ENCODE measurements at places on chromosomes 1 and 21.

DNA sequence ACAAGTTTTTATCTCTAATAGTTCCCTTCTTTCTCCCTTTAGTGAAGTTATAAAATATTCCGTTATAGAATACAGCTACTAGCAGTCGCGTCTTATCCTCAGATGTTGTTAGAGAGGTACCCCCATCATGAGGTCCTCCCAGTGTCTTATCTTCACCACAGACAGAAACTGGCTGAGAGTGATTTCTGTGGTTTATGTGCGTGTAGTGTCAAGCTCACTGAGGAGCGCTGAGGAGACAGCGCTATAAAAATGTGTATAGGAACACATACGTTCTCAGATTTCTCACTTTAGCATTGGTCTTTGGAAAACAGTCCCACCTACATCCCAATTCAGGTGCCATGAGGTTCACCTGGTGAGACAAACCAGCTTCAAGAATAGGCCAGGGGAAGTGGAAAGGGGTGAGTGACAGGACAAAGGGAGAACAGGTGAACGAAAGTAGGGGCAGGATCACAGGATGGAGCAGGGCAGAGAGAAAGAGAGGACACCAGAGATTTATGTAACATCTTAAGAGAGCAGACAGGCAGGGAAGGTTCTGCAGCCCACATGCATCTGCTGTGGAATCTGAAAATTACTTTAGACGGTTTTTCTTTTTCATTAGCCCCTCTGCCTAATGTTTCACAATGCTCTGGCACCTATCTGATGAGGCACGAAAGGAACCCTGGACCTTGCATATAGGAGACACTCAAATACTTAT, 2.7 kb upstream of the PLEKHO1 start:
- no peak for DNase-seq

GRCh38 chr1:112006416-112007025, 17.1 kb upstream of the KCND3 start:
- DNase-seq, result no peak

GRCh38 chr21:24255591-24255990, 1351.7 kb downstream of the MRPL39 start:
- DNase-seq, result no peak

DNA sequence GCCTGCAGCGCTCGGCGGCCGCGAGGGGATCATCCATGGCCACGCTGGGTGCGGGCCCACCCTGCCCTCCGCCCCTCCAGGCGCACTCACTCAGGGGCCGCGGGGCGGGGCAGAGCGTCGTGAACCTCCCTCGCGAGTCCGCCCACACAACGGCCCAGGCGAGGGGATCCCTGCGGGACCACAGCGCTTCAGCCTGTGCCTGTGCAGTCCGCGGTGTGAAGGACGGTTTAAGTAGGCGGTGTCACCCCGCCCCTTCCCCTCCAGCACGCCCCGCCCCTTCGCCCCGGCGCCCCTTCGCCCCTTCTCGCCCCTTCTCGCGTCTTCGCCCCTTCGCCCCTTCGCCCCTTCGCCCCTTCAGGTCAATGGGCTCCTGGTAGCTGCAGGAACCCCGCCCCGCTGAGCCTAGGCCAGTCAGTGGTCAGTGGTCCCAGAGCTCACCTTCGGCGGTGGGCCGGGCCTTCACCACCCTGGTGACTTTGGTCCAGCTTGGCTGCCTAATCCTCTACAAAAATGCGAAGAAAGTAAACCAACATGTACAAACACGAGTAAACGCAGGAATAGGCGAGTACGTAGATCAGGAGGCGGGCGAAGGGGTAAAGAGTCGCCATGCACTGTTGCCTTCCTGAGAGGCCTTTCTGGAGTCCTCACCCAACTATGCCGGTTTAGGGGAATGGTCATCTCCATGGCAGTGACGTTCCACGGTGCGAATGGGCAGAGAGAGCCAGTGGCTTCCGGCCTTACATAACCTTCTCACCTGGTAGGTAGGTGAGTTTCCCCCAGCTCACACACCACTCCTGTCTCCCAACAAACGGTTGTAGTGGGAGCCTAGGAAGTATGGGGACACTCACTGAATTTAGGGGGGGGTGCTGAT, 19.6 kb upstream of the DMRTB1 start:
- DNase-seq, result no peak

DNA sequence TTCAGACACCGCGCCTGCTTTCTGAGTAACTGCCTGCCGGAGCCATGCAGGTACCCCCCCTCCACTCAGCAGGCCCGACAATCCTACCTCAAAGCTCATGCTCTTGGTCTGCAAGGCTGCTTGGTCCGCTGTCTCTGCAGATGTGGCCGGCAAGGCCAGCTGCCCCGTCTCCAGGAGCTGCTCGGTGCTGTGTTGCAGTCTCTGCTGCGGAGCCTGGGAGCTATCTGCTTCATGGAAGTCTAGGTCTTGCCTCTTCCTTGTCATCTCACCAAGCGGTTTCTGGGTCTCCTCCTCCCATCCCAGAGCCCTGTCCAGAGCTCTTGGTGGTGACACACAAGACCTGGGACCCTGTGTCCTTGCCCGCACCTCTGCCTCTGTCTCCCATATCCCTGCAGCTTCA, 24.0 kb upstream of the GNPAT start:
- no peak for DNase-seq

GRCh38 chr21:29606613-29607012, 307.9 kb downstream of the BACH1 start:
- no peak for DNase-seq

DNA sequence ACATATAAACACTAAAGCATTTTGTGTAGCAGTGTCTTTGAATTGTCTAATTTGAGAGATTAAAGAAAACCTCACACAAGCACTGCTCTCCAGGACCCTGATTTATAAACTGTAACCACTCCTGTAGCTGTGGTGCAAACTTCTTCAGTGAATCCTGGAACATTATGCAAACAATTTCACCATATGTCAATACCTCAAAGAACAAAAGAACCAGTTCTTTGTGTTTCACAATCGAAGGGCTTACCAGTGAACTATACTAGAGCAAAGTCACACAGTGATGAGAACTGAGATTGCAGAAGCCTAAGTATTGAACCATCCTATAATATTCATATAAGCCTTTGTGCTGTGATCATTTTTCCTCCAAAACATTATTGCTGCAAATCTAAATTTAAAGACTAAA, 21.5 kb downstream of the DPH5 start:
- no peak for DNase-seq

GRCh38 chr1:1292442-1292779, 12.2 kb downstream of the SCNN1D start:
- no peak for DNase-seq

DNA sequence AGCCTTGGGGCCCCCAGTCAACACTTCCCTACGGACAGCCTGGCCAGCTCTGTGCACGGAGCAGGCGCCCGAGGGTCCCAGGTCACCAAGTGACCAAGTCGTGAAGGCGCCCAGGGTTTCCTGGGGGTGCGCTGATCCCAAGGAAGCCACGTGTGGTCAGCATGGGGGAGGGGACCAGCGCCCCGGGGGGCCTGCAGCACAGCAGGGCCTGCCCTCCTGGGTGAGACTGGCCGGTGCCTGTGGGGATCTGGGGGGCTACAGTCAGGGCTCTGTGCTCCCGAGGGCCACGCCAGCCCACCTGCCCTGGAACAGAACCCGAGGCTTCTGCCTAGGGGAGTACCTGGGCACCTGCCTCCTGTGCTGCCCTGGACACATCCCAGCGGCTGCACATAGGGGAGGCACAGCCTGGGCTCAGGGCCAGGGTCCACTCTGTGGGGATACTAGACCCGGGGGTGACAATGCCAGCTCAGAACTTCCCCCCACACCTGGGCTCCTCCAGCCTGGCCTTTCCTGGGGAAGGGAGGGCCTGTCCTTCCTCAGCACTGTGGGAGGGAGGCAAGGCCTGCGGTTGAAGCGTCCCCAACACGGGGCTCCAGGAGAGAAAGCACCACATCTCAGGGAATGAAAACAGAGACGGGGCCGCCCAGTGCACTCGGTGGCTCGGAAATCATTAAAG, 6.2 kb upstream of the POFUT2 start:
- no peak for DNase-seq

GRCh38 chr1:108200687-108201051, 526 bp upstream of the SLC25A24 start:
- no peak for DNase-seq

DNA sequence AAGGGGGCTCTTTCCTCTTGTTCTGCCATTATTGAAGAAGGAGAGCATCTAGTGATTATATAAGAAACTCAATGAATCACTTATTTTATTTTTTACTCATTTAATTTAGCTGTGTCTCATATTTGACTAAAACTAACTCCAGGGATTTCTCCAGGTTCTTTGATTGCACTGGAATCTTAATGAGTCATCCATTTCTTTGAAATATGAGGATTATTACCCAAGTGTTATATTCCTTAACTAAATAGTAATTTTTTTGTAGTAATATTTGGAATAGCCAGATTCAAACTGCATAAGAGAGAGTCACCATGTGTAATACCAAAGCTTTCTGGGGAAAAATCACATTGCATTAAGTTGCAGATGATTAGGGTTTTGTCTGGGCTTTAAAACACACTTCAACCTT, 59.5 kb downstream of the NTMT2 start:
- no peak for DNase-seq

Measured in activated CD8-positive, alpha-beta memory T cell treated with anti-CD3 and anti-CD28 coated beads for 1 hour (primary cell).